ENCODE measurements at places on chromosomes 16 and 17.

- H3K27ac ChIP-seq = peak overlapping the region; percentile 18
- peak; percentile 68 for DNase-seq
- peaks cover 13% of the 10 kb centered on the region for H3K4me1 ChIP-seq
- H3K4me3 ChIP-seq = no peak overlapping the region
Measured at GRCh38 chr17:5837055-5837491, 233.1 kb upstream of the WSCD1 start.

DNA sequence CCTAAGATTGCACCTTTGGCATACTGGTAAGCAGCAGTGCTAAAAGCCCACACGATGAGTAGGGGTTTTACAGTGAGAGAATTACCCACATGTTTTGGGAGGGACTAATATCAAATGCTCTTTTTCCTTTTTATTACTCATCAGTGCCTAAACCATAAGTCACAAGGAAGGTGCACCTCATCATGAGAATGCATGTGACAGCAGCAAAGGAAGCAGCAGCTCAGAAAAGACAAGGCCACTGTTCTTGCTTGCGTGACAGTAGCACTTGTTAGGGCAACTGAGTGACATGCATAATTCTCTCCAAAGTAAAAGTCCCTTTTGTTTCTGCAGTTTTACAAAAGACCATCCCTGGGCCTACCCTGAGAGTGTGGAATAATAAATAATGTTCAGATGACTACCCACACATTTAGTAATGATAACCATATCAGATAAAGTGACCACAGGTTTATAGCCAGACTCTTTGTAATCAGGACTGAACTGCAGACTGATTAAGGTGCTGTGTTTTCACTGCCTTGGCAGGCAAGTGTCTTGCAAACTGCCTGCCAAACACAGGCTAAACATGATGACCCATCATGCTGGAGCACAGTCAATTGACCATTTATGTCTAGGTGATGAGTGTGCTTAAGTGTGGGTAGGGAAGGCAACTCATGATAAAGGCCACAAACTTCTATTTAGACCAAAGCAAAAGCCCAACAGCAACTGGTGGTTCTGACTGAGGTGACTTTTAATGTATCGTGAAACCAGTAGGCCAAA is 1751.4 kb downstream of the TP53TG3F start:
- no peaks in the 10 kb centered on the region for H3K36me3 ChIP-seq
- no peaks in the 10 kb centered on the region for H3K27me3 ChIP-seq
- H3K27ac ChIP-seq = no peak overlapping the region
- no peaks in the 10 kb centered on the region for H3K4me1 ChIP-seq

- peak overlapping the region; percentile 98 for H3K27ac ChIP-seq
- DNase-seq = peak; percentile 99
- peaks cover 55% of the 10 kb centered on the region for H3K4me1 ChIP-seq
- no peak overlapping the region for H3K4me3 ChIP-seq
- H3K36me3 ChIP-seq = no peaks in the 10 kb centered on the region
Measured at GRCh38 chr16:88306860-88307545, 75.8 kb upstream of the ZNF469 start.

- H3K4me1 ChIP-seq = no peaks in the 10 kb centered on the region
- no peak for DNase-seq
- H3K27me3 ChIP-seq = no peaks in the 10 kb centered on the region
- no peak overlapping the region for H3K4me3 ChIP-seq
- no peak overlapping the region for H3K27ac ChIP-seq
- no peaks in the 10 kb centered on the region for H3K36me3 ChIP-seq
Measured at GRCh38 chr17:15900871-15901270, 44.1 kb upstream of the ADORA2B start.

DNA sequence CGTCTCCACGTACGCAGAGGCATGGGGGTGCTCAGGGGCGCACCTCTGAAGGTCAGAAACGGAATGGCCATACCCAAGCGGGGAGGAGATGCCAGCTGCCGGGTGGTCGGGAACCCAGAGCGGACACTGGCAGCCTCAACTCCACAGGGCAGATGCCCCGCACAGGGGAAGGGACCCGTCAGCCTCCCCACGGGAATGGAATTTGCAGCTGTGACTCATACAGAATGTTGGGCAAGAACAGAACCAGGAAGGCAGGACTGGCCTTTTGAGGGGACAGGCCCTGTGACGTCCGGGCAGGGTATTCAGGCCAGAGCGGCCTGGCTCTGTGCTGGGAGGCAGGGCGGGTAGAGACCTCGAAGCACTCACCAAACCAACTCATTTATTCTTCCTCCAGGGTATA is 7.5 kb downstream of the TK1 start:
- no peaks in the 10 kb centered on the region for H3K27me3 ChIP-seq
- H3K4me3 ChIP-seq = no peak overlapping the region
- H3K36me3 ChIP-seq = peaks cover 6% of the 10 kb centered on the region
- H3K4me1 ChIP-seq = no peaks in the 10 kb centered on the region
- peak; percentile 64 for DNase-seq
- no peak overlapping the region for H3K27ac ChIP-seq
